Large intestine (tissue), 12 donors: ENCODE measurements at places on chromosomes 3 and 15.

GRCh38 chr15:82174471-82175235 is 87.9 kb downstream of the EFL1 start:
- DNase-seq: no peak

DNA sequence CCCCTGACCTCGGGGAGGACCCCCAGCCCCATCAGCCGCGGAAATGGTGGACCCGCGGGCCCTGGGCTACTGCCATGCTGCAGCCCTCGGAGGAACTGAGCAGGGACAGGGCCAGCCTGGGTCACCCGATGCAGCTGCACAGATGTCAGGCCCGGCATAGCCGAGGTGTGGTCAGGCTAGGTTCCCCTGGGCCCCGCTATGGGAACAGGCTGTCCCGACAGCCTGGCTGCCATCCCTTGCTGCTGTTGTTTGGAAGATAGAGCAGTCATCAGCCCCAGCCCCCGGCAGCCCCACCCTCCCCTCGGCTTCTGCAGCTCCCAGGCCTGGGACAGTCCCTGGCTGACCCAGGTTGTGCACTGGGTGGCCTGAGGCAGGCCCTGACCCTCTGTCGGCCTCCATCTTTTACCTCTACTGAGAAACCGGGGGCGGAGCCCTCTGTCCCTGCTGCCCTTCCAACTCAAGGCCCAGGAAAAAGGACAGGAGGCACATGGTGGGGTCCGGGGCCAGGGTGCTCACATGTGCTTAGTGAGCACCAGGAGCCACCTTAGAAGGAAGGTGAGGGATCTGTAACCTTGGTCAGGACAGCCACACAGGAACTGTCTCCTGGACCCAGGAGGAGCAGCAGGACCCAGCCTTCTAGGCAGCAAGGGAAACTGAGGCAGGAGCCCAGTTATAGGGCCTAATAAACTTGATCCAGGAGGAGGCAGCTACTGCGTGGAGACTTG is 31.5 kb upstream of the FBLN2 start:
- no peak for DNase-seq

GRCh38 chr15:38021259-38021658 is 86.8 kb downstream of the TMCO5A start:
- DNase-seq: no peak

- DNase-seq: no peak
Measured at GRCh38 chr3:136787349-136787748, 31.6 kb upstream of the SLC35G2 start.

DNA sequence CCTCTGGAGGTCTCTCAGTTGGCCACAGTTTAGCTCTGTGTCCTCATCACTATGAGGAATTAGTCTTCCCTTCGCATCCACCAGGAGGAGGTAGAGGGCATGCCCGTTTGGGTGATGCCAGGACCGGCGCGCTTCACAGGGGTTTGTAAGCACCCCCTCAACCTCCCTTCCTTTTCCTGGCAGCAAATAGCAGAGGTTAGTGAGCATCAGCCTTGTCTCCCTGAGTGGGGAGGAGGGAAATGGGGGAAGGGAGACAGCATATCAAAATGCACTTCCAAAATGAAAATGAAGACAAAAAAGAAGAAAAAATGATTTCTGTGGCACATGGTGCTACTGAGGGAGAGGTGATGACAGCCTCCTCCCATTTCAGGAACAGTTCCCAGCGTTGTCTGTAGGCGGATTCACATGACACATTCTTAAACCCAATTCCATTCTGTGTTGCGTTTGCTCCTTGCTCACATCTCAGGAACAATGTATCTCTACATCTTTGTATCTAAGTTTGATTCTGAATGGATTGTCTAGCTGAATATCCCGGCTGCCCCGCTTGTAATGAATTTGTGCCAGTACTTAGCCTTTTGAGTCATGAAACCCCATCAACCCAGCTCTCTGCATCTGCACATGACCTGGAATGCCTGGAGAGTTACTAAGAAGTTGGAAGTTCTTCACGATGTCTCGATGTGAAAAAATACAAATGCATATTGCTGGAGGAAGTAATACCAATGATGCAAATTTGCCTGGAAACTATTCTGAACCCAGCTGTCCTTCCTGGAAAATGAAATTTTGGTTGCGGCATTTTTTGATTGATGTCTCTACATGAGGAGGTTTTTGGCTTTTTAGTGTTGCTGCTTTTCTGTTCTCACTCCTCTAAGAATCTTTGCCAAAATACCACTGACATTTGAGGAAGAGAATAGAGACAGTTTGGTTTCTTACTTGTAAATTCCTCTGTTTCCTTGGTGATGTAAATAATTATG is 45.2 kb downstream of the TYRO3 start:
- DNase-seq: peak; percentile 50

DNA sequence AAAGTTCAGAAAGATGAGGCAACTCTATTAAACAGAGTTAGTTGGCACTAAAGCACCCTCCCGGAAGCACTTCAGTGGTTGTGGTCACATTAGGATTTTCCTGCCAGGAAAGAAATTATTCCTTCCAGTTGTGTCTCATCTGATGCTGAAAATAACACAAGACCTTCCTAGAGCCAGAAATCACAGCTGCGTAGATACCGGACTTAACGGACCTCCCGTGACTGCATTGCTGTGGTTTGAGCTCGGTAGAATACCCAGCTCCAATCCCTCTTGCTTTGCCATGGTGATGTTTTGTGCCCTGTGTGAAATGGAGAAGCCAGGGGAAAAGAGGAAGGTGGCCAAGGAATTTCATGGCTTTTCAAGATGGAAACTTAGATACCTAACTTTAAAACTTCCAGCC is 215.0 kb upstream of the IGF1R start:
- DNase-seq: no peak
